ENCODE measurements at places on chromosomes 7 and 10.

DNA sequence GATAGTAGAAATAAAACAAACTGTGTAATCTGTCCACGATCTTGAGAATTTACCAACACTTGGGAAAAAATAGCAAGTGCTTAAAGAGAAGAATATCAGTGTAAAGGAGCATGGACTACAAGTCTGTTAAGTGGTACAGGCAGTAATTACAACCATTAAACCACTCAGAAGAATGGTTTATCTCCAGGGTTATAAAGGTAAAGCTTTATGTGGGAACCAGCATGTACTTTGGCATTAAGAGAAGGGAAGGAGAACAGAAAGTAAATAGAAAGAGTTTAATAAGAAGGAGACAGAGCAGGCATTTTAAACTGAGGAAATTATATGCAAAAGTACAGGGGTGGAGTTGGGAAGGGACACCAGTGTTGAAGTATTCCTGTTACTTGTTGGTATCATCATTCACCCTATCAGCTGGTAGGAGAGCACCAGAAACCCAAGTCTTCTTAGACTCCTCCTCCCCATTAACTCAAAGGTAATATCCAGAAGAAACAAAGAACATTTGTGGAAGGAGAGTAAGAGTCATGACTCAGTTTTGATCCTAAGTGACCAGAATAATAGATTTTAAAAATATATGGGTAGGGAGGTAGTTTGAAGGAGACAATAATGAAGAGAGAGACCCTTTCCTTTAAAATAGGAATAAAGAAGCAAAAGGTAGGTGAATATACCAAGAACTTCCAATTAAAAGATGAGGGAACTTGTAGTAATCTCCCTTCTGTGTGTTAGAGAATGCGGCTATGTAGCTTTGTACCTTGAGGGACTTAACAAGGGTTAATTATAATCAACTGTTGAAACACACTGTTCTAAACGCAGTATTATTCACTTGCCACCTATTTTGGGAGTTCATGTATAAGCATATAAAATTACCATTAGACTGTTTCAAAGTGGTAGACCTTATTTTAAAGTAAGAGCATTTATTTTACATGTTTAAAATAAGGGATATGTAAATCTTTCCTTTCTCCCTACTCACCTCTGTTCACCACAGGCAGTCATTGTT is 92.1 kb upstream of the STRIP2 start:
- DNase-seq: no peak

- no peak for DNase-seq
Measured at GRCh38 chr7:46226860-46227259, 305.8 kb upstream of the IGFBP3 start.

GRCh38 chr7:157817944-157818700 is 481.3 kb downstream of the DNAJB6 start:
- no peak for DNase-seq

DNA sequence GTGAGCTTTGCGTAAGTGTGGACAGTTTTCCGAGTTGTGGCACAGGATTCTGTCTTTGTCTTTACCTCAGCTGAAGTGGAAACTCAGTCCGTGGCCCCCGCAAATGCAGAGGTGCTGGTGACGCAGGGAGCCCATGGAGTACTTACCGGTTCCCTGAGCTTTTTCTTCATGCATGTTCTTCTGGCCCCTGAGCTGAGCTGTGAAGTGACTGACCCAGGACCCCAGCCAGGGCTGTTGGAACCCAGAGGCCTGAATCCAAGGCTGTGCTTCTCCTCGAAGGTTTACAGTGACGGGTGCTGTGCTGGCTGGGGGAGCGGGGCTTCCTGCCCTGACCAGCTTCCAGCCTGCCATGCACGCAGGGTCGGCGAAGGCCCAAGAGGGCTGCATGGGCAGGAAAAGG is 223.5 kb downstream of the GLRX3 start:
- DNase-seq: no peak

GRCh38 chr10:3500408-3500856 is 284.6 kb downstream of the KLF6 start:
- no peak for DNase-seq

GRCh38 chr7:145817687-145818086 is 298.9 kb upstream of the CNTNAP2 start:
- no peak for DNase-seq

GRCh38 chr7:149046416-149046815 is 18.1 kb upstream of the PDIA4 start:
- DNase-seq: no peak

DNA sequence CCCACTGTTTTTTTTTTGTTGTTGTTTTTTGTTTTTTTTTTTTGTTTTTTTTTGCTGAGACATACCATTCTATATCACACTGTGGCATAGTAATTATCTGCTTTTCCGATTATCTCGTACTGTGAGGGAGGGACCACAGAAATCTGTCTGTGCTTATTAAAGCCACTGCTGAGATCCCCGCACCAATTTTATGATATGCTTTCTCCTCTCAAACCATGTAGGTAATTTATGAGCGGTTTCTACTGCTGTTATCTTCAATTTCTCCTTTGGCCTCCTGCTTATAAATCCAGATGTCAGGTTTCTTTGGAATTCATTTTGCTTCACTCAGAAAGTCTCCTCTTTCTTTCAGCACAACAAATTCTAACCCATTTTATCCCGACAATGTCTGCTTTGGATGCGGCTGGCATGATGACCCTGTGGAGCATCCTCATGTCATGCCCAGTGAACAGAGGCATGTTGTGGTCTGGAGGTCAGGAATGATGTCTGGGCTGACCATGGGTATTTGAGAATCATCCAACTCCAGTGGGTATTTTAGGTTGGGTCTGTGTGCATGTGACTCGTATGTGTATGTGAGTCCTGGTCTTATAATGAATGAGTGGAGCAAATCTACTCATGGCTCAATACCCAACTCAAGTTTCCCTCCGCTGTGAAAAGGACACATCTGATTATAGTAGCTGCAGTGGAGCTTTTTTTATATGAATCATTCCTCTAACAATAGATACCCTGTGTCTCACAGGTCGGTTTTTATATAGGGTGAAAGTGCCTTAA is 213.4 kb downstream of the GALNT17 start:
- no peak for DNase-seq

GRCh38 chr7:22934023-22934422 is 79.9 kb downstream of the HYCC1 start:
- no peak for DNase-seq

DNA sequence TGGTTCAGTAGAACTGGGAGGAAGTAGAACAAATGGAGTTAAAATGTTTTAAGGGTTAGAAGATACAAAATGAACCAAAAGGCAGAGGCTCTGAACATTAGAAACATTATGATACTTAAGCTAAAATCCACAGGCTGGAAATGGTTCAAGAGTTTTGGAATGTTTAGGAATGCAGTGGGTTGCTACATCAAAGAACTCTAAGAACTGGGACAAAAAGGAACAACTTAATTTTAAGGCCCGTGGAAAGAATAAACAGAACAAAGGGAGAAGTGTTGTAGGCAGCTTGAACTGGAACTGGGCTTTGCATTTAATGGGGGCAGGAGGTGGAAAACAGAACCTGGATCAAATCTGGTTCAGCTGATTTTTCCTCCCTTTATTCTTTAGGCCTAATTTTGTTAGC is 3.5 kb upstream of the C7orf25 start:
- no peak for DNase-seq

GRCh38 chr10:24645784-24646183 is 77.9 kb downstream of the ARHGAP21 start:
- no peak for DNase-seq

GRCh38 chr7:31948029-31948428 is 122.2 kb downstream of the PDE1C start:
- DNase-seq: no peak

DNA sequence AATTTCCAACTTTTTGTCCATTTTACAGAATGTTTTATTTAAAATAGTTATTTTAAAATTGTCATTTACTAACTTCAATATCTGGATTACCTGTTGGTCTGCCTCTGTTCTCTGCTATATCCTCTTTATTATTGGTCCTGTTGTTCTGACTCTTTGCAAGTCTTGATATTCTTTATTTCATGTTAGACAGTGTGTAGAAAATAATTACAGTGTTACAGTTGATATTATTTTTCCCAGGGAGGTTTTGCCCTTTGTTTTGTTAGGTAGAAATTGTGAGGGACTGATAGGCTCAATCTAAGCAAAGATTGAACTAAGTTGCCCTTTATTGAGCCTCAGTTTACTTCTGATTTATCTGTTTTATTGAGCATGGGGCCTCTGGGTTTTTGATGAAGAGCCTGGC is 49.4 kb upstream of the CADPS2 start:
- no peak for DNase-seq

- DNase-seq: no peak
Measured at GRCh38 chr10:79073784-79074432, 5.1 kb downstream of the ZMIZ1 start.

DNA sequence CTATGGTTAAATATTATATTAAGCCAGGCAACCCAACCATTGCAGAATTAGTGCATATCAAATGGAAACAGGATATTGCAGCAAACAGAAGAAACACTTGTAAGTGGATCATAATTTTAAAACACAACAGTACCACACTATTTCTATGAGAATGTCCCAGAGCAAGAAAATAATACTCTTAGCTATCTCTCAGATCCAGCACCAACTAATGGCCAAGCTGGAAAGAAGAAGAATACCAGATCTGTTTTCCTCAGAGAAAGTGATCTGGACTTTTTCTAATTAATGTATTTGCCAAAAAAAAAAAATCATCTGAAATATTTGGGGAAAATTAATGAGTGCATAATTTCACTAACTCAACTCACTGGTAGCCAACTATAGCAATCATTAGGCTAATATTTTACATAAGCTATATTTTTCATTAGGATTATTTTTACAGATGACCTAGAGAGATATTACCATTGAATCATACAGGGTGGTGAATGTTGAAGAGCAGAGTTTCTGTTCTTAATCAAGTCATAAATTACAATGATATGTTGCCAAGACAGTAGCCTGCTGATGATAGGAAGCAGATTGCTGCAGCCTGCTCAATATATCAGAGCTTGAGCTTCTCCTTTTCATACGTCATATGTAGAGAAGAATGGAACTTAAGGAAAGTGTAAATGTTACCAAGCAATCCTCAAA is 995.4 kb upstream of the LRRN3 start:
- DNase-seq: no peak

DNA sequence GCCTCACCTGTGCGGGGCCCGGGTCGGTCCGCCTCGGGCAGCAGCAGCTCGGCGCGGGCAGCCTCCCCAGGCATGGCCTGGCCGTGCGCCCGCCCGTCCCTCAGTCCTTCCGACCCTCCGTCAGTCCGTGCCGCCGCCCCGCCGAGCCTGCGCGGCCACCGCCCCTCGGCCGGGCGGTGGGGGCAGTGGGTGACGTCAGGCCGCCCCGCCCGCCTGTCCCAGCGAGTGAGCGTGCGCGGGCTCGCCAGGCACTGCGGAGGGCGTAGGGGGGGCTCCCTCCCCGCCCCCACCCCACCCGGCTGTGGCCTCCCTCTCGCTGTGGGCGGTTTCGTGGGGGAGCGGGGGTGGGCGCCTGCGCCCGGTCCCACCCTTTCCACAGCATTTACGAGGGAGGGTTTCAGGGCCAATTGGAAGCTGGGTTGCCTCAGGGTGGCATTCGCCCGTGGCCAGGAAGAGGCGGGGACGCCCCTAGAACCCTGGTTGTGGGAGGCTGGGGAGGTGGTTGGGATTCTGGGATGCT is at the start of gene NACAD:
Gene NACAD (minus strand): TSS at position 149 of the 520 bp plus-strand sequence. CDS start 75 bp downstream, at position 74.
- DNase-seq: no peak

- DNase-seq: no peak
Measured at GRCh38 chr7:134552105-134552504, 3.2 kb downstream of the AKR1B15 start.

DNA sequence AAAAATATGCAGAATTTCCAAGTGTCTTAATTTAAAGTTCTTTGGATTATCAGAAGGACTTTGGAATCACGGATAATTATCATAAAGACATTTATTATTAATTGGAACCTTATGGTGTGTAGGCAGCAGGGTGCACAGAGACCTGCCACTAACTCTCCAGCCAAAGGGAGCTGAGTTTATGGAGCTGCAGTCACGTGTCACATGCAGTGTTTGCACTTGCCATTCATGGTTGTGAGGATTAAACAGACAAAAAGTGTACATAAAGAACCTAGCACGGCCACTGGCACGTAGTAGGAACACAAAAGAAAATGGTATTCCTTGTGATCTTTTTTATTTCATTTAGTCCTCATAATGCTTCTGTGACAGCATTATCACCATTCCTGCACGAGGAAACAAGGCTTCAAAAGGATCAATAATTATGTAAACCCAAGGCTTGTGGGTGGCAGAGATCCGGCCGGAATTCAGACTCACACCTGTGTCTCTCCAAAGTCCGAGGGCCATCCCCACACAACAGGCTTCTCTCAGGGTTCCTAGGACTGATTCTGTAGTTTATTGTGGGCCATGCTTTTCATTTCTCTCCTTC is 143.9 kb upstream of the STK17A start:
- DNase-seq: no peak

DNA sequence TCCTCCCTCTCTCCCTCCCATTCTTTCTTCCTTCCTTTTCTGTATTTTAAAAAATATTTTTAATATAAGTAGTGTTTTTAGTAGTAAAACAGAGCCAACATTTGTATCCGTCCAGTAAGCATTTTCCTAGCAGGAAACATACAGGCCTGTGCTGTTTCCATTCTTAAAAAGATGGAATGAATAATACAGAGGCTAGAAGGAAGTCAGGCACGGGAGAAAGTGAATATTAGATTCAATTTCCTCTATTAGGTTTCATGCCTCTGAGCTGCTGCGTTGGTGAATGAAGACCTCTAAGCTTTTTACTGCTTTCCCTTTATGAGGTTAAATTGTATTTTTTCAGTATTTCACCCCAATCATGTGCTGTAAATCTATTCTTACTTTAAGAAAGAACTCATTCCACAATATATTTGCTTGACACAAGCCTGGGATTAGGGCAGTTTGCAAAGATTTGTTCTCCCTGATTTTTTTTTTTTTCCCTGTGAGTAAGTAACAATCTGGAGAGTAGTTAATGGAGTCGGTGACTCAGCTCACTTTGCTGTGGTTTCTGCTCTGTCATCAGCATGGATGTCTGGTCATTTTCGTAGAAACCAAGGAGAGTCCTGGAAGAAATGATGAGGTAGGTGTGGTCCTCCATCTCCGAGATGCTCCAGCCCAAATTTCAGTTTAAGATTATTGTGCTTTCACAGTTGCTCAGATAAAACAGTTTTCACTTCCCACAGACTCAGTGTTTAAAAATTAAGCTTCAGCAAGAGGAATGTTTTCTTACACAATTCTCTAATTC is 76.1 kb upstream of the PITRM1 start:
- no peak for DNase-seq

GRCh38 chr10:87918254-87918859 is 54.9 kb downstream of the PTEN start:
- DNase-seq: no peak

GRCh38 chr10:93039721-93040120 is 20.9 kb upstream of the CYP26C1 start:
- DNase-seq: peak; percentile 66

All from GM10248 (cell line).